ENCODE measurements at places on chromosomes 2 and 18. TPM values are rescaled to one million over a fixed set of nuclear protein-coding genes. Genes with fewer than 3 reads are reported as not detected.

GRCh38 chr2:65880436-65880835, 448.0 kb upstream of the SPRED2 start:
- peak; percentile 22 for DNase-seq

SERPINB3 gene
- total RNA-seq: not detected

CCDC148 gene
- 0.65 TPM for total RNA-seq

CXCR1 gene
- total RNA-seq: not detected

GRCh38 chr2:85731606-85732005, 22.2 kb upstream of the ATOH8 start:
- DNase-seq: no peak

EGR4 gene
- total RNA-seq: not detected

GPR155 gene
- total RNA-seq: 2.4 TPM

GRCh38 chr2:191666732-191667131, 11.2 kb upstream of the NABP1 start:
- DNase-seq: peak; percentile 30

- no peak for DNase-seq
Measured at GRCh38 chr2:135641156-135642068, 100.2 kb upstream of the UBXN4 start.

DNA sequence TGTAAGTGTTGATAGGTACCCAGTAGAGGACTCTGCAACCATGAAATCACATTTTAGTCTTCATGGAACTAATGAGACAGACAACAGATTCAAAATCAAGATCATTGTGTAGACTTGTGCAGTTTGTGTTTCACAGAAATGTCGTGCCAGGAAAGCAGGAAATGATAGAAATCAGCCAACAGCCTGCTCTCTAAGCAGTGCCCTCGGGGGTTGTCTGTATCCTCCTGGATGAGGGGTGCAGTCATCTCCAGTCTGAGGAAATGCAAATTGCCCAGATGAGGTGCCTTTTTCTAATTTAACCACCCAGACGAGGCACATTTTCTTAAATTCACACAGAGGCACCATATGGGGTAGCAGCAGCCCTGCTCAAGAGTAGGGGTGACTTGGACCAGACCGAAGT, 663.1 kb downstream of the XIRP2 start:
- DNase-seq: no peak

DNA sequence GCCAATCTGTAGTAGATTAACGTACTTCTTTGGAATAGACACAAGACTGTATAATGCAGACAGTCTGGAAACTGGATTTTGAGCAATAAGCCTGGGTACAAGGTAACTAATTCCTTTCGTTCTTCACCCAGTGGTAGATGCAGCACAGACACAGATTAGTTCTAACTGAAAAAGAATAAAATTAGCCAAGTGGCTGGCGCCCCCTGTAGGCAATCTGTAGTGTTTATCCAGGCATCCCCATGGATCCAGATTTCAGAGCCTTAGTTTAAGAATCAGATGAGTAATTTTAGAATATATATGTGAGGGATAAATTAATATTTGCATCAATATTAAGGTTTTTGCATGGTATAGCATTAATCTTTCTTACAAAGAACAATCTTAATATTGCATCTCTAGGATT, 563.9 kb downstream of the DCC start:
- peak; percentile 15 for DNase-seq

DNA sequence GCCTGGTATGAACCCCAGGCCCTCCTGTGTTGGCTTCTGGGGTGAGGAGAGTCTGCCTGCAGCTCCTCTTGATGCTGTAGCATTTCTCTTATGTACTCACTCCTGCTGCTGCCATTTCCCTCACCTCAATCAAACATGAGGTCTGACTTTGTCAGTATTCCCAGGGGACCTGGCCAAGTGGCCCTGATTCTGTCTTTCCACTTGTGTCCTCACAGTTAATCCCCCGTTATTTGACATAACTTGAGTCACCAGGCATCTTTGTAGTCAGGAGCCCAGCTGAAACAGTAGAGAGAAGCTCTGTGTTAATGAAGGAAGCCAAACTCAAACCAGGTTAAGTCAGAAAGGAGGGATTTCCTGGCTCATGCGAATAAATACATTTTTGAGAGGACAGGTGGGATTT, 55.0 kb downstream of the SLC9A2 start:
- DNase-seq: no peak

SCN2A gene
- 0.17 TPM for total RNA-seq

MYO5B gene
- 29.5 TPM for total RNA-seq

PKDCC gene
- 4.8 TPM for total RNA-seq

DNA sequence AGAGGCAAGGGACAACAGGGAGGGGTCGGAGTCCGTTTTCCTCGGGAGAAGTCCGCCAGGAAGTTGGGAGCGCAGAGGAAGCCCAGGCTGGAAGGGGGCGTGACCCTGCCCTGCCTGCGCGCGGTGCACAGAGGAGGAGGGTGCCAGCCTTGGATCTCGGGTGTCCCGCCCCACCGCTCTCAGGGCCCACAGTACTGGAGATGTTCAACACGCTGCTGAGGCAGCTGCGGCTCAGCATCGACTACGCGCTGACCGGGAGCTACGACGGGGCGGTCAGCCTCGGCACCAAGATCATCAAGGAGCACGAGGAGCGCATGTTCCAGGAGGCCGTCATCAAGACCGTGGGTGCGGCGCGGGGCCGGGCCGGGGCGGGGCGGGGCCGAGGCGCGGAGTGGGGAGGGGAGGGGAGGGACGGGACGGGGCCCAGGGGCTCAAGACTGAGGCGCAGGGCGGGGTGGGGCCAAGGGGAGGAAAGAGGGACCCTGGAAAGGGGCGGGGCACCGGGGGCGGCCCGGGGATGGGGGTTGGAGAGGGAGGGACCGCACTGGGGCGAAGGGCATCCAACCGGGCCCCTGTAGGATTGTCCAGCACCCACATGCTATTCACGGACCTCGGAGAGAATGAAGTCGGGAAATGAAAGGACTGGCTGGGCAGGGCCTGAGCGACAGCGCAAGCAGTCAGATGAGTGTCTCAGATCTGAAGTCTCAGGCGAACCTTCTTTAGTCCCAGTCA, 36.6 kb downstream of the POMC start:
- DNase-seq: no peak

- no peak for DNase-seq
Measured at GRCh38 chr2:64186699-64187605, 42.7 kb upstream of the PELI1 start.

- no peak for DNase-seq
Measured at GRCh38 chr18:24659827-24660720, 199.6 kb downstream of the HRH4 start.

GALNT5 gene
- not detected for total RNA-seq

GRCh38 chr2:111653103-111653624, 230.8 kb downstream of the ANAPC1 start:
- DNase-seq: no peak

GPR148 gene
- total RNA-seq: not detected

DNA sequence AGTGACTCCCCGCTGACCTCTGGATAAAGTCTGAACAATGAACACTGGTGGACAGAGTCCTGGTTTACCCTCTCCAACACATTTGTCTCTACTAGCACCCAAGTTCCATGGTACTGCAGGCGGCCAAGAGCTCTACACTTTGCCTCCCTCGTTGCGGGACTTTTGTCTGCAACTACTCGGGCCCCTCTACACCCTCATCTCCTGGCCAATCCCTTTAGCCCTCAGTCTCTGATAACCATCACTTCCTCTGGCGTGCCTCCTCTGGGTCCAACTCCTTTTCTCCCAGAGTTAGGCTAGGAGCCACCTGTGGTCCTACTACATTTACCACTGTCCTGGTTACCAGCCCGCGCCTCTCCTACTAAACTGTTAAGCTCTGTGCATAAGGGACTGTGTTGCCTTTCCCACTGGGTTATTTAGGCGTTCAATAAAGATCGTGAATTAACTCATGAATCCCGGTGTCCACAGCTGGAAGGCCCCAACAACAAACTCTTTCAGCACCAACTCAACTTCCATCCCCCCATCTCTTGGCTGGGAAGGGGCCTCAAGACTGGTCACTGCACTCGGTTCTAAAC, 757 bp downstream of the HDHD2 start:
- no peak for DNase-seq

RGPD3 gene
- 0.21 TPM for total RNA-seq

GRCh38 chr2:135742325-135742757, 686 bp downstream of the UBXN4 start:
- peak; percentile 59 for DNase-seq

DNA sequence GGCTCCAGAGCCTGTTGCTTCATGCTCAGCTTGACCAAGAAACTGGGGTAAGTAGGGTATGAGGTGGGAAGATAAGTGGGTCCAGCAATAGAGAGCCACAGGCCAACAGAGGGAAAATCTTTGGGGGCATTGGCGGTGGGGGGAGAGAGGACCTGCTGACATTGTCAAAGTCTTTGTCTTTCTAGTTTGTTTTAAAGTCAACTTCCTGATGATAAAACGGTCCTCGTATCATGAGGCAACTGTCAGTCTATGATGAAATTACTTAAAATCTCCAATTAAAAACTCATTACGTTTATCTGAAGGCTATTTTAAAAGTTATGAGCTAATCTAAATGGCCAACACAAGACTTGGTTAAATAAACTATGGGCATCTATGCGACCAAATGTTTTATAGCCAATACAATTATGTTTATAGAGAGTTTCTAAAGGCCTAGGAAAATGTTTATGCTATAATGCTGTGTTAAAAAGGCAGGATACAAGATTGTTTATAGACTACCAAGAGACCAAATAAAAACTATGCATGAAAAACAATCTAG, 84.4 kb upstream of the CD28 start:
- no peak for DNase-seq

GRCh38 chr2:2744958-2745715, 414.1 kb upstream of the MYT1L start:
- no peak for DNase-seq

- DNase-seq: no peak
Measured at GRCh38 chr18:52657043-52657805, 317.2 kb downstream of the DCC start.

GRCh38 chr18:41745166-41746049, 209.6 kb upstream of the PIK3C3 start:
- peak; percentile 60 for DNase-seq

- no peak for DNase-seq
Measured at GRCh38 chr18:13219593-13220159, 1.1 kb downstream of the LDLRAD4 start.

MTCL1 gene
- 39.6 TPM for total RNA-seq

GRCh38 chr2:239399921-239400595, 762 bp downstream of the HDAC4 start:
- no peak for DNase-seq

- no peak for DNase-seq
Measured at GRCh38 chr2:69026691-69027459, 13.9 kb downstream of the ANTXR1 start.

CCDC102B gene
- 1.3 TPM for total RNA-seq

GRCh38 chr2:59905731-59906130, 647.7 kb downstream of the BCL11A start:
- no peak for DNase-seq

GRCh38 chr2:20594957-20595356, 55.9 kb downstream of the HS1BP3 start:
- no peak for DNase-seq

- peak; percentile 88 for DNase-seq
Measured at GRCh38 chr2:43759195-43759594, 14.6 kb upstream of the DYNC2LI1 start.

DNA sequence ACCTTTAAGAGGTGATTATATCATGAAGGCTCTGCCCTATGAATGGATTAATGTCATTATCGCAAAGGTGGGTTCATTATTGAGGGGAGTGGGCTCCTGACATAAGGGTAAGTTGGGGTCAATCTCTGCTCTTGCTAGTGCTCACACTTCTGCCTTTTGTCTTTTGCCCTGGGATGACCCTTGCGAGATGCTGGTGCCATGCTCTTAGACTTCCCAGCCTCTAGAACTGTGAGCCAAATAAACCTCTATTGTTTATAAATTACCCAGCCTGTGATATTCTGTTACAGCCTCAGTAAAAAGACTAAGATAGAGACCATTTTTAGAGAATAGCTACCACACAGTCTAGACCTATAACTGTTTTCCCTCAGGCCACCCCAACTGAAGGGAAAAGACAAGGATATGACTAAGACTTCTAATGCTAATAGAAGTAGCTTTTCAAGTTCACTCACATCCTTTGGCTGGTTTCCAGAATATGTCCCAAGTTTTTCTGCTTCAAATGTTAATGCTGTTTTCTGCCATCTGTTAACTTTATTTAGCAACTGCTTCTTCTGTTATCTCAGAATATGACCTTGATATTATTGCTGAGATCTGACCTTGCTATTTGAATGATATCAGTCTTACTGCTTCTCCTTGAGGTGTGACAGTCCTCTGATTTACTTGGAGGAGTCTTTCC, 65.1 kb upstream of the STAM2 start:
- no peak for DNase-seq

DNA sequence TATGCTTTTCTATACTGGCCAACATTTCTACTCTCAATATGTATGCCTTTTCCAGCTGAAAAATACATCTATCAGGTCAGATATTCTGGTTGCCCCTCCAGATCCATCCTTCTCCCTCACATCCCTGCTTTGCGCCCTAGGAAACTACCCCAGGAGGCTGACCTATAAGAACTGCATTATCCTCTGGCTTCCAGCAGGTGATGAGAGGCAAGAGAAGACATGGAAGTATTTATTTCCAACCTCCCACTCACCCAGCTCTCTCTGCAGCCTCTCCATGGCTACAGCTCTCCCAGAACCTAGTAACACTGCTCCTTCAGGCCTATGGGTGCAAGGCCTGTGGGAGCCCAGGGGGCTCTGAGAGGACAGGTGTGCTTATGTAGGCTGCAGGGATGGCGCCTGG, 42.9 kb downstream of the ARID5A start:
- DNase-seq: no peak

DNA sequence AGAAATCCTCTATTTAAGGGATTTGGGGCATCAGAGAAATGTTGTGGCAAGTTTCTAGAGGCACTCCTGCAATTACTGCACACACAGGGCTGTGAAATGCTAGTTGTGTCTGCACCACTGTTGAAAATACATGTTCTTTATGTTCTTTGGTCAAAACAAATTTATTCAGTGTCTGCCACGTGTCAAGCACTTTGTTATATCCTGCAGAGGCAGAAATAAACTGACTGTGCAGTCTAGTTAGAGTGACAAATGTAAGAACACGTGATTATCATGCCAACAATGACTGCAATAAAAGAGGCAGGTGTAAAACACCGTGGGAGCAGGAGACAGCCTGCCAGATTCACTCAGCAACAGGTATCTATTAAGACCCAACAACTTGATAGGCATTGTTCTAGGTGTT, 423.3 kb downstream of the LRP1B start:
- DNase-seq: no peak

TNFAIP6 gene
- total RNA-seq: 0.21 TPM
